Progenitor cell of endocrine pancreas (in vitro differentiated cells): ENCODE measurements at places on chromosomes 12 and 14.

DNA sequence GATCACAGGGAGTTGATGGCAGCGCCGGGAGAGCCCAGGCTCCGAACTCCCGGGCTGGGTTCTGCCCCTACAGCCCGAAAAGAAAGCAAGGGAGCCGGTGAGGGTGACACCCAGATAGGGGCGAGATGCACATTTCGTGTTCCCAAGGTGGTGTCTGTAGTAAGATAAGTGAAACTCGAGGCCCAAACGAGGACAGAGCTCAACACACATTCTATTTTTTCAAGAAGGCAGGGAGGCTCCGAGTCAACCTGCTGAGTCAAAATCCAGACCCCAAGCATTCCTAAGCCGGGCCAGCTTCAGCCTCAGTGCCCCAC is 24.2 kb upstream of the YY1 start:
- no peak for DNase-seq

GRCh38 chr12:65948320-65949008 is 124.2 kb downstream of the HMGA2 start:
- DNase-seq, result no peak

- no peak for DNase-seq
Observed at GRCh38 chr12:103273645-103274044, 222.1 kb downstream of the C12orf42 start.

DNA sequence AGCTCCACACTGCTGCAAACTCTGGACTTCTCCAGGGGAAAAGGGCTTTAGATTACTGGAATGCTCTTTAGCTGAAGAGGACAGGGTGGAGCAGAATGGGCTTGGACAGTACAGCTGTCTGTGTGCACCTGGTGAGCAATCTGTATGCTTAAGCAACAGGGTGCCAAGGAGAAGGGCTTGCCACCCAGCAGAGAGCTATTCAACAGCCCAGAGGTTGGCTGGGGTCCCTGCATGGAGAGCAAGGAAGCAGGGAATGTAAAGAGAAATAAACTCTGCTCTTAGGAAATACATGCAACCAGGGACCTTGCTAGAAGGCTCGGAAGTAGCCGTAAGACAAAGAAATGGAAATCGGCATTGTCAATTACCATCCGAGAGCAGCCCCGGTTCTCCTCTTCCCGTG is 53.0 kb upstream of the CORO1C start:
- DNase-seq, result no peak
